ENCODE measurements at places on chromosomes 3 and 15. TPM values are rescaled to one million over a fixed set of nuclear protein-coding genes. Genes with fewer than 3 reads are reported as not detected.
A peak's percentile ranks its signal among the peaks of the same experiment; 100 is the strongest.

DNA sequence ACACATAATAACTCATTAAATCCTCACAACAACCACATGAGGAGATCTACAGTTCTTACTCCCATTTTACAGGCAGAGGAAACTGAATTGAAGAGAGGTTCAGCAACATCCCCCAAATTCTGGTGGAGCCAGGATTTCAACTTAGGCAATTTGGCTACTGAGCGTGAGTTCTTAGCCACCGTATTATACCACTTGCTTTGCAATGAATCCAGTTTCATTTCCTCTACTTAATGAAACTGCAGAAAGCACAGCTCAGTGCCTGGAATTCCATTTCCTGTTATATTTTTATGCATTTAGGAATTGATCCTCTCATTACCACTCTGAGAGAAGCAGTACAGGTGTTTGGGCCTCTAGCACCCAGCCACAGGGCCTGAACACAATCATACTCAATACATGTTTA, 4.3 kb downstream of the ZNF860 start:
- no peak for DNase-seq

- DNase-seq = no peak
Measured at GRCh38 chr3:194723846-194724618, 38.3 kb downstream of the FAM43A start.

GRCh38 chr3:45137656-45138181, 8.5 kb downstream of the CDCP1 start:
- no peak for DNase-seq

GRCh38 chr3:67154429-67154828, 156.3 kb downstream of the KBTBD8 start:
- DNase-seq = no peak

DNA sequence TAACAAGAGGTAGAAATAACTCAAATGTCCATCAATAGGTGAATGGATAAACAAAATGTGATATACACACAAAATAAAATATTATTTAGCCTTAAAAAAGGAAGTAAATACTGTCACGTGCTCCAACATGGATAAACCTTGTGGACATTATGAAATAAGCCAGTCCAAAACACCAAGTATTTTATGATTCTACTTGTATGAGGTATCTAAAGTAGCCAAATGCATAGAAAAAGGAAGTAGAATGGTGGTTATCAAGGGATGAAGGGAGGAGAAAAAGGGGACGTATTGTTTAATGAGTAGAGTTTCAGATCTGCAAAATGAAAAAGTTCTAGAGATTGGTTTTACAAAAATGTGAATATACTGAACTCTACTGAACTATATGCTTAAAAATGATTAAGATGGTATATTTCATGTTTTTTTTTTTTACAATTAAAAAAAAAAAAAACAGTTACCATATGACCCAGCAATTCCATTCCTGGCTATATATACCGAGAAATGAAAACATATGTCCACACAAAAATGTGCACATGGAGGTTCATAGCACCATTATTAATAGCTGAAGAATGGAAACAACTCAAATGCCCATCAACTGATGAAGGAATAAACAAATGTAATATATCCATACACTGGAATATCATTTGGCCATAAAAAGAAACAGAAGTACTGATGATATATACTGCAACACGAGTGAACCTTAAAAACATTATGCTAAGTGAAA, 29.1 kb upstream of the MAP6D1 start:
- no peak for DNase-seq

GRCh38 chr3:55974421-55975165, 487.5 kb upstream of the WNT5A start:
- no peak for DNase-seq

GRCh38 chr3:158709666-158710083, 22.6 kb downstream of the RARRES1 start:
- DNase-seq = no peak

GRCh38 chr15:93035953-93036810, 52.8 kb downstream of the RGMA start:
- DNase-seq = no peak

GRCh38 chr3:177196008-177196455, 1.2 kb downstream of the TBL1XR1 start:
- DNase-seq = peak; percentile 72

DNA sequence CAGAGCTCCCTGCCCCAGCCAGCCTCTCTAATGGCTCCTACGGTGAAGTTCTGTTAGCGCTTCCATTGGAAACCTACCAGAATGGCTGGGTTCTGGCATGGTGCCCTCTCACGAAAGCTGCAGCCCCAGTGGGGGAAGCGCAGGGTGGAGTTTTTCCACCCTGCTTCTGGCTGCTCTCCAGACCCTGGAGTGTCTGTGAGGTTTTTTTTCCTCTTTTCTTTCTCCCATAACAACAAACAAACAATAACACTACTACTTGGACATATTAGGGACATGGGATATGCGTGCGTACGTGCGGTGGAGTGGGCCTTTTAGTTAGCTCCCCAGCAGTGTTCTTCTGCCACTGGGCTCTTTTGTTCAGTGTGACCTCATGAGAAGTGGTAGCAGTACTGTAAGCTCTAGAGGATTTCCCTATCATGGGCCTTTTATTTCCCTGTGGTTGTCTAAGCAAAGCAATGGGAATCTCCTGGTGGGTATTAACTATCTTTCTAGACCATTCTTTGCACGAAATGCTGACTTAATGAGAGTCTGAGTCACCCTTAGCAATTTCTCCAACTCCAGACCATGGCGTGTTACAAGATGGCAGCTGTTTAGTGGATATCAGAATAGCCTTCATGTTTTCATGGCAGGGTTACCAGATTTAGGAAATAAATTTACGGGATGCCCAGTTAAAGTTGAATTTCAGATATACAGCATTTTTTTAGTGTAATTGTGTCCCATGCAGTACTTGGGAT, 161.9 kb downstream of the FNDC3B start:
- no peak for DNase-seq

- no peak for DNase-seq
Measured at GRCh38 chr3:173013219-173013832, 127.7 kb downstream of the SPATA16 start.

- no peak for DNase-seq
Measured at GRCh38 chr15:99963976-99964375, 230.7 kb upstream of the LYSMD4 start.

DNA sequence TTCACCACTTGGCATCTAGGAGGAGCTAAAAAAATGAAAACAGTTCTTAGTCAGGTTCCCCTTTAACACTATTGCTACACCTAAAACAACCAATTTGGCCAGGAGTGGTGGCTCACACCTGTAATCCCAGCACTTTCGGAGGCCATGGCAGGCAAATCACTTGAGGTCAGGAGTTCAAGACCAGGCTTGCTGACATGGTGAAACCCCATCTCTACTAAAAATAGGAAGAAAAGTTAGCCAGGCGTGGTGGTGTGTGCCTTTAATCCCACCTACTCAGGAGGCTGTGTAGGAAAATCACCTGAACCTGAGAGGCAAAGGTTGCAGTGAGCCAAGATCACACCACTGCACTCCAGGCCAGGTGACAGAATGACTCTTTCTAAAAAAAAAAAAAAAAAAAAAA, 124.1 kb downstream of the DGKG start:
- DNase-seq = no peak

DNA sequence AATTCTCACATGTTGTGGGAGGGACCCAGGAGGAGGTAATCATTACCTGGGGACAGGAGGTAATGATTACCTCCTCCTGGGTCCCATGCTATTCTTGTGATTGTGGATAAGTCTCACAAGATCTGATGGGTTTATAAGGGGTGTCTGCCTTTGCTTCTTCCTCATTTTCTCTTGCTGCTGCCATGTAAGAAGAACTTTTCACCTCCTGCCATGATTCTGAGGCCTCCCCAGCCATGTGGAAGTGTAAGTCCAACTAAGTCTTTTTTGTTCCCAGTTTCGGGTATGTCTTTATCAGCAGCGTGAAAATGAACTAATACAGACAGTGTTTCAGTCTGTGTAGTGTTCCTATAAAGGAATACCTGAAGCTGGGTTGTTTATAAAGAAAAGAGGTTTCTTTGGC, 13.1 kb upstream of the KCTD6 start:
- no peak for DNase-seq

- DNase-seq = no peak
Measured at GRCh38 chr15:65612949-65613744, 2.2 kb upstream of the INTS14 start.

DNA sequence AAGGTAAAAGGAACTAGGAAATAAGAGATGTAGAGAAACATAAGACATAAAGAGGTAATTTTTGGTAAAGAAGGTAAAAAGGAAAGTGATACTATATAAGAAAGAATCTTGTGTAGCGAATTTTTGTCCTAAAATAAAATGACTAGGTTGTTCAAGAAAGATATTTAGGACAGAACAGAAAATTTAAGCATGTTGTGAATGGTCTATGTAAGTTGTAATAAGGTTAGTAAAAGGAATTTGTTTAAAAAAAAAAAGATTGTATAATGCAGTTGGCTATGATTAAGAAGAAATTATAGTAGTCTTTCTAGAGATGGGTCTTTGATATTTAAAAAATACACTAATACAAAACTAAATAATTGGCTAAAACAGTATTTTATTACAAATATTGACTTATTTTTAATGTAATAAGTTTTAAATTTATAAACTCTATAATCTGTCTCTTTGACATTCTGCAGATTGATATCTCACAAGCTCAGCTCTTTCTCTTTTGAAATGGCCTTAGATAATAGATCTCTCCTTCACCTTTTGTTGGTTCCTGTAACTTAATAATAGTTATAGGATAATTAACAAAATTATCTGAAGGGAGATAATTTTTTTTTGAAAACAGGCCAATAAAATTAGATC, 3.7 kb upstream of the SLC41A3 start:
- no peak for DNase-seq

DNA sequence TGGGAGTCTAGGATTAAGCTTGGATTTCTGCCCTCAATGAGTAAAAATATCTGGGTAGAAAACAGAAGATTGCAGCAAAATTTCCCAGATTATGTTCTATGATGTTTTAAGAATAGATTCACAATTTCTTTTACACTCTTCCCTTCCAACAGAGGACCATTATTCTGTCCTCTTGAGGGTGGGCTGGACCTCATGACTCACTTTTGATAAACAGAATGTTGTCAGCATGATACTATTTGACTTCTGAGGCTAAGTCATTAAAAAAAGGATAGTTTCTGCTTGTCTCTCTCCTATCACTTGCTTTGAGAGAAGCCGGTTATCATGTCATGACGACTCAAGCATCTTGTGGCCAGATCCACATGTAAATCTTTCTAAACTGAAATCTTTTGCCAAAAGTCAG, 396.2 kb upstream of the CDIN1 start:
- no peak for DNase-seq

DNA sequence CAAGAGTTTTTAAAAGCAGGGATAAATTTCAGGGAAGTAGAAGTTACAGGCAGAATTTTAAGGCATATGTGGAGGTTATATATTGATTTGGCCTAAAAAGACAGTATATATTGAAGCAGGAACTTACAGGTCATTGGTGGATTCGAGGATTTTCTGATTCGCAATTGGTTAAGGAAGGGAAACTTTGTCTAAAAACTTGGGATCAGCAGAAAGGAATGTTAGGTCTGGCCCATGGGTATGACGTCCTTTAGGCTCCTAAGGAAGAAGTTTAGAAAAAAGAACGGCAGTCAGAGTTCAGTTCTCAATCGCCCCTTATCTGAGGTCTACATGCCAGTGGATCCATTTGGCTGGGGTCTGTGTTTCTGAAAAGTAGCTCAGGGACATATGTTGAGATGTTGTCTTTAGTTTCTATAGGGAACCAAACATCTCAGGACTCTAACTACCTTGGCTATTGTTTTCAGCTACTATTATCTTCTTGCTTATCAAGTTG, 33.2 kb upstream of the ACP3 start:
- DNase-seq = no peak

DNA sequence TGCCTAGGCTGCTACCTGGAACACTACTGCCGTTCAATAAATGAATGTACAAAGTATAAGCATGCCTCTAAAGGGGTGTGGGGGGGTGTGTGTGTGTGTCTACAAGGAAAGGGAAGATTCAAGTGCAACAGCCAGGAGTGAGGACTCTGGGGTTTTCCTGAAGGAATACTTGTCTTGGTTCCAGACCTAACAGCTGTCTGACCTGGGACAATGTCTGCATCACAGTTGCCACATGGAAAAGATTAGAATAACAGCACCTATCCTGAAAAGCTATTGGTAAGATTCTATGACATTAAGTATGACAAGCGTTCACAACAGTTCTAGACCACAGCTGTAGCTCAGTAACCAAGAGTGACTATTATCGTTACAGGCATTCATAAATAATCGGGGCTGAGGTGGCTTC, 345.2 kb downstream of the FOXP1 start:
- no peak for DNase-seq

- no peak for DNase-seq
Measured at GRCh38 chr3:105413343-105413887, 46.7 kb downstream of the ALCAM start.

GRCh38 chr3:65671004-65671403, 367.7 kb downstream of the MAGI1 start:
- no peak for DNase-seq

- no peak for DNase-seq
Measured at GRCh38 chr15:77836121-77836692, 203.5 kb upstream of the LINGO1 start.

Gene CD200R1
- 25.8 TPM for total RNA-seq

Gene PCOLCE2
- not detected for total RNA-seq

Gene GLCE
- 4.5 TPM for total RNA-seq

Gene MUSTN1
- 5.3 TPM for total RNA-seq

Gene HYAL1
- 0.82 TPM for total RNA-seq

Gene GOLGA8S
- total RNA-seq = 6.0 TPM

Gene CPEB1
- not detected for total RNA-seq

Gene LRIG1
- 8.5 TPM for total RNA-seq

Gene WNT5A
- not detected for total RNA-seq

Gene SMAD3
- 47.1 TPM for total RNA-seq

Gene SLC7A14
- not detected for total RNA-seq
